Stomach (tissue), 19 donors: ENCODE measurements at places on chromosomes 12 and 14. TPM values are rescaled to one million over a fixed set of nuclear protein-coding genes. Genes with fewer than 3 reads are reported as not detected.

GRCh38 chr14:88017535-88017934, 12.6 kb downstream of the GPR65 start:
- H3K4me3 ChIP-seq = no peak overlapping the region
- H3K4me1 ChIP-seq = no peaks in the 10 kb centered on the region
- no peak for DNase-seq

DNA sequence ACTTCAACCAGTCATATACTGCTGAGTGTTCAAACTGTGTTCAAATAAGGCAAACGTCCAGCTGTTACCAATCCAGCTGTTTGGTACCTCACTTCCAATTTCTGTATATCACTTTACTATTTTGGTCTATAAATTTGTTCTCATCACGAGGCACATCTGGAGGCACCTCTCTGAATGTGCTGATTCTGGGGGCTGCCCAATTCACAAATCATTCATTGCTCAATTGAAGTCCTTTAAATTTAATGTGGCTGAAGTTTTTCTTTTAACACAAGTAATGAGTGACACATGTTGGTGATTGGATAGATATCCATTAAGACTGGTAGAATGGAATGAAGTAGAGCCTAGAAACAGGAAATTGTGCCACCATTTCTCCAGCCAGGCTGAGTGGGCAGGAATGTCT, 617.0 kb upstream of the TMEM132C start:
- no peak overlapping the region for H3K4me3 ChIP-seq
- no peaks in the 10 kb centered on the region for H3K36me3 ChIP-seq
- no peaks in the 10 kb centered on the region for H3K27me3 ChIP-seq
- H3K27ac ChIP-seq = no peak overlapping the region

DNA sequence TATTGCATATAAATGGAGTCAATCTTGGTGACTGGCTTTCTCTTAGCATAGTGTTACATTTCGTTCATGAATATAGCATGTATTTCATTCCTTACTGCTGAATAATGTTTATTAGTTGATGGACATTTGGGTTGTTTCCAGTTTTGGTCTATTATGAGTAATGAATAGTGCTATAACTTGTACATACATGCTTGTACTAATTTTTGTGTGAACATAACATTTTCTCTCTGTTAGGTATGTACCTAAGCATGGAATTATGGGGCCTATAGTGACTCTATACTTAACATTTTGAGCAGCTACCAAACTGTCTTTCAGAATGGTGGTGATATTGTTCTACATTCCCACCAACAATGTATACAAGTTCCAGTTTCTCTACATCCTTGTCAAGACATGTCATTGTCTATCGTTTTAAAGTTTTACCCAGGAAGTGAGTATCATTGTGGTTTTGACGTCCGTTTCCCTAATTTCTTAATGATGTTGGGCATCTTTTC, 23.1 kb downstream of the ATP2A2 start:
- H3K27me3 ChIP-seq = no peaks in the 10 kb centered on the region
- H3K4me1 ChIP-seq = peaks cover 45% of the 10 kb centered on the region
- no peak overlapping the region for H3K4me3 ChIP-seq
- H3K36me3 ChIP-seq = peaks cover 85% of the 10 kb centered on the region

DNA sequence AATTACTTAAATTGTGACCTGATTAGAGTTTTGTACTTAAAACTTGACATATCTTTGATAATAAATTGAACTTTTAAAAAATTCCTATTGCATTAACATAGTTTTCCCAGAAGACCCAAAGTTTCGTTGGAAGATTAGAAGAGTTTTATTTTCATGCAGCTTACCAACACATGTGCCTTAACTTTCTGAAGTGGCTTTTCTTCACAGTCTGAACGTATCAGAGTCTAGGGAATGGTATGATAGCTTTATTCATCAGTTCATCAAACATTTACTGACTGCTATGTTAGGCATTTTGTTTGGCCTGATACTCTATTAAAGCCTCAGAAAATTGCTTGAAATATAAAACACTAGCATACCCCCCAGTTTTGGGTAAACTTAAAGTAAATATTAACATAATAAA, 65.2 kb downstream of the MARK3 start:
- no peak for DNase-seq
- H3K36me3 ChIP-seq = peaks cover 26% of the 10 kb centered on the region
- H3K27me3 ChIP-seq = no peaks in the 10 kb centered on the region
- H3K4me1 ChIP-seq = peaks cover 14% of the 10 kb centered on the region
- peak overlapping the region; percentile 41 for H3K27ac ChIP-seq

DNA sequence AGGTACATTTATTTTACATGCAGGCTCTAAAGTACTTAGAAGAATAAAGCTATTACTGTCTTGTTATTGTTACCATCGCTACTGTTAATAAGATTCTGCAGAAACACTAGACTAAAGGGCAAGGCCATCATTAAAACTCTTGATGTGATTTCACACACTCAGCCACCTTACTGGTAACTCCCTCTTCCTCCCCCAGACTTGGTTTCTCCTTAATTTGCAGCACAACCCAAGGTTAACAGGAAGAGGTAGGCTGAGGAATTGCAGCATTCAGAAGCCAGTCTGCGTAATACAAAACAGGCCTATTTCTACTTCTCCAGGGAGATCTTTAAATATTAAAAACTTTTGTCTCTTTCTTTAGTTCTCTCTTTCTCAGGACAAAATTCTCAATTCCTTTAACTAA, 210.3 kb downstream of the BTG1 start:
- H3K4me1 ChIP-seq = peaks cover 9% of the 10 kb centered on the region
- no peak for DNase-seq

DNA sequence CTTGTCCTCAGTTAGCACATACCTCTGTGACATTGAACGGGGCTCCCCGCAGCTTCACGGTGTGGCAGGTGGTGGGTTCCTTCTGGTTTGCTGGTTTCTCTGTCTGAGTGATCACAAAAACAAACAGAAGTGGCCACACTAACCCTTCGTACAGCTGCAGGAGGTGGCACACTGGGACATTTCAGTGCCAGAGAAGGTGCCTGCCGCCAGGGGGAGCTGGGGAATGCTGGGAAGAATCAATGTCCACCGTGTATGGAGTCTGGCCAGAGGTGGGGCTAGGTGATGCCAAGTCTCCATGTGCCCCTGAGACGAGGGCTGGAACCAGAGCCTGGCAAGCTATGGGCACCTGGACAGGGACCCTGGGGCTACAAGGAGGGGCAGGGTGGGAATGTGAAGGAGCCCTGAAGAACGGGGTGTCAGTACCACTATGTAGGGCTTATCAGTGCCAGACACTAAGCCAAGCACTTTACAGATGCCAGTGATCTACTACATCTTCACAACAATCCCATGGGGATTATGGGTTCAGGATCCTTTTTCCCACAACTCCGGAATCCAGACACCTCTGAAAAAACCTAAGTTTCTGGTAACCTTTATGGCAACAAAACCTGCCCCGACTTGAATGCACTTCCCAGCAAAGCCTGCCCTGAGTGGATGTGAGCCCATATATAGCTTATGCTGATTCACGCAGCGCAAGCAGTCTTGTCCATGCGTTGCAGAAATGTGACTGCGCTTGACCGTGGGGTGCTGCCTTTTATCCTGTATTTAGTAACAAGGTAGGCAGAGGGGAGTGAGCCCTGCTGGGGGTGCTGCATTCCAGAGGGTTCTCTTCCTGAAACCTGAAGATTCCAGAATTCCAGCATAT, 10.8 kb downstream of the RBM19 start:
- no peaks in the 10 kb centered on the region for H3K4me1 ChIP-seq
- DNase-seq = peak; percentile 30
- H3K4me3 ChIP-seq = no peak overlapping the region
- peaks cover 100% of the 10 kb centered on the region for H3K36me3 ChIP-seq

Gene LHX5
- total RNA-seq = 0.29 TPM
